CD4-positive, alpha-beta memory T cell (primary cell): ENCODE measurements at places on chromosomes 2 and 18. TPM values are rescaled to one million over a fixed set of nuclear protein-coding genes. Genes with fewer than 3 reads are reported as not detected.

RHBDD1 gene
- total RNA-seq, result 66.0 TPM

DNA sequence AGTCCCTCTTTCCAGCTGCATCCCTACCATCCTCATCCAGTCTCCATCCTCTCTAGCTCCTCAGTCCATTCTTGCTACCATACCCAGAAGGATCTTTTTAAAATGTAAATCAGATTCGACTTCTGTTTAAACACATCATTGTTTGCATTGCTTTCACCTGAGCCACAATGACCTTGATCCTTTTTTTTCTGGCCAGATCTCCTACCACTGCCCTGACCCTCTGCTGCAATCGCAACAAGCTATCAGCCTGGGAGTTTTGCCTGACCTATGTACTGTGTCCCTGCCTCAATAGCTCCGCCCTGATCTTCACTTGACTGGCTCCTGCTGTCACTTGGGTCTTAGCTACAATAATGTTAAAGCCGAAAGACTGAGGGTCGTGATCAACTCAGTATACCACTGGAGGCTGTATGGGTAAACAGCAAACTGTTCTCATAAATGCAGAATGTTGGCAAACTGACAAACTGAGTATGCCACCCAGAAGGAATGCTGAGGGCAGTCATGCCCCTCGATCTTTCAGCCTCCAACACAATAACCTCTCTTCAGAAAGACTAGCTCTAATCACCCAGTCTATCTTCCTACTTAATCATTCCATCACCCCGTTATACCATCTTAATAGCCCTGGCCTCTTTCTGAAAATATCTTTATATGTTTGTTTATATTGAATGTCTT lies 2.6 kb upstream of the RBM43 start:
- H3K27ac ChIP-seq, result no peak overlapping the region
- H3K4me1 ChIP-seq, result peaks cover 20% of the 10 kb centered on the region
- no peak overlapping the region for H3K4me3 ChIP-seq

- no peaks in the 10 kb centered on the region for H3K36me3 ChIP-seq
- H3K27me3 ChIP-seq, result no peaks in the 10 kb centered on the region
- DNase-seq, result no peak
- no peaks in the 10 kb centered on the region for H3K4me1 ChIP-seq
- no peak overlapping the region for H3K27ac ChIP-seq
- H3K4me3 ChIP-seq, result no peak overlapping the region
These were observed 97.1 kb upstream of the TNP1 start for GRCh38 chr2:216956820-216957493.

GRCh38 chr2:98588880-98589431 lies 19.4 kb downstream of the COA5 start:
- H3K36me3 ChIP-seq, result peaks cover 64% of the 10 kb centered on the region
- H3K4me1 ChIP-seq, result no peaks in the 10 kb centered on the region
- no peak overlapping the region for H3K4me3 ChIP-seq
- no peaks in the 10 kb centered on the region for H3K27me3 ChIP-seq
- no peak overlapping the region for H3K27ac ChIP-seq

GRCh38 chr2:143649226-143649740 lies 520.1 kb downstream of the ARHGAP15 start:
- DNase-seq, result no peak
- H3K36me3 ChIP-seq, result no peaks in the 10 kb centered on the region
- H3K27ac ChIP-seq, result no peak overlapping the region
- no peaks in the 10 kb centered on the region for H3K27me3 ChIP-seq
- H3K4me3 ChIP-seq, result no peak overlapping the region
- H3K4me1 ChIP-seq, result peaks cover 8% of the 10 kb centered on the region

GRCh38 chr2:119327431-119327830 lies 39.2 kb downstream of the C2orf76 start:
- no peaks in the 10 kb centered on the region for H3K4me1 ChIP-seq
- H3K27me3 ChIP-seq, result no peaks in the 10 kb centered on the region
- no peak overlapping the region for H3K4me3 ChIP-seq
- no peak overlapping the region for H3K27ac ChIP-seq

GRCh38 chr2:144454466-144455287 lies 65.2 kb downstream of the ZEB2 start:
- H3K27me3 ChIP-seq, result no peaks in the 10 kb centered on the region
- no peaks in the 10 kb centered on the region for H3K36me3 ChIP-seq
- no peak overlapping the region for H3K27ac ChIP-seq
- no peak for DNase-seq
- H3K4me3 ChIP-seq, result no peak overlapping the region

GRCh38 chr18:43279015-43279744 lies 1.9 kb upstream of the SYT4 start:
- H3K4me1 ChIP-seq, result no peaks in the 10 kb centered on the region
- H3K27me3 ChIP-seq, result no peaks in the 10 kb centered on the region
- no peak for DNase-seq
- H3K36me3 ChIP-seq, result no peaks in the 10 kb centered on the region
- no peak overlapping the region for H3K27ac ChIP-seq
- no peak overlapping the region for H3K4me3 ChIP-seq

CXCR1 gene
- not detected for total RNA-seq

PJVK gene
- total RNA-seq, result 4.1 TPM

GRCh38 chr18:48325115-48325665 lies 84.0 kb downstream of the ZBTB7C start:
- H3K4me1 ChIP-seq, result no peaks in the 10 kb centered on the region
- H3K4me3 ChIP-seq, result no peak overlapping the region
- no peak overlapping the region for H3K27ac ChIP-seq
- DNase-seq, result no peak
- no peaks in the 10 kb centered on the region for H3K36me3 ChIP-seq
- H3K27me3 ChIP-seq, result no peaks in the 10 kb centered on the region

TUBA3E gene
- not detected for total RNA-seq

IHH gene
- not detected for total RNA-seq

MTERF4 gene
- total RNA-seq, result 204 TPM

DNA sequence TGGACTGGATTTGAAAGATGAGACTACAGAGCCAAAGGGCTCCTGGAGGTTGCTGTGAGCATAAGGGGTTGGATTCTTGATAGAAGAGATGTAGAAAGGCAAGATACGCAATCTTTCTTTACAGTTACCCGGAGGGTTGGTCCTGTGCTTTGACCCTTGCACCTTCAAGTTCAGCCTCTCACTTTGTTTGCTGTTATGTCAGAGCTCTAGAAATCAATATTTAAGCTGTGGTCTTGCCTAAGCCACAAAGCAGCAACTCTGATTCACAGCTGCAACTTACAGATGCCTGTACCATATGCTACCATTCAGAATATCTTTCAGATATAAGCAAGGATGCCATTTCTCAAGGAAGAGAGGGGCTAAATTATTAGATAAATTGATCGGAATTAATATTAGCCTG lies 943.1 kb upstream of the LRRTM1 start:
- DNase-seq, result no peak
- H3K4me3 ChIP-seq, result no peak overlapping the region
- H3K4me1 ChIP-seq, result no peaks in the 10 kb centered on the region
- no peak overlapping the region for H3K27ac ChIP-seq
- H3K36me3 ChIP-seq, result no peaks in the 10 kb centered on the region

NDC80 gene
- 6.2 TPM for total RNA-seq

- H3K4me3 ChIP-seq, result no peak overlapping the region
- DNase-seq, result no peak
- no peaks in the 10 kb centered on the region for H3K4me1 ChIP-seq
These were observed 5.0 kb upstream of the ESPNL start for GRCh38 chr2:238095143-238095542.

MC5R gene
- not detected for total RNA-seq

- H3K36me3 ChIP-seq, result no peaks in the 10 kb centered on the region
- H3K27ac ChIP-seq, result no peak overlapping the region
- peaks cover 10% of the 10 kb centered on the region for H3K4me1 ChIP-seq
- no peaks in the 10 kb centered on the region for H3K27me3 ChIP-seq
These were observed 44.7 kb downstream of the PSD4 start for GRCh38 chr2:113218283-113219091.

ACVR1C gene
- total RNA-seq, result 6.9 TPM

DNA sequence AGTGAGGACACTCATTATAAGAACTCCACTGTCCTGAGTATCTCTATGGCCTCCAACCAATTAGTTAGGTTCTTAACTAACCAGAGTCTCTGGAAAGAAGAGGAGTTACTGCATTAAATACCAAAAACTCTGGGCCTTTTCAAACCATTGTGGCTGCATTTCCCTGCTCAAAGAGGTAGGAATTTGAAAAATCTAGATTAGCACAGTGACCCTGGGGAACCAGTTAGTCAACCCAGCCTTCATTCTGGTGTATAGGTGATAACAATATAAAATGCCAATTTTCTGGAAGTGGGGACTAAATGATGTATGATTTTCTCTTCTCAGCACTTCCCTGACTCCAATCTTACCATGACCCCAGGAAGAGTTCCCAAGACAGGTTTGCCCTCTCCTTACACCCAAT lies 287.8 kb upstream of the SETBP1 start:
- H3K27ac ChIP-seq, result no peak overlapping the region
- no peaks in the 10 kb centered on the region for H3K27me3 ChIP-seq
- H3K4me1 ChIP-seq, result no peaks in the 10 kb centered on the region
- H3K36me3 ChIP-seq, result no peaks in the 10 kb centered on the region
- H3K4me3 ChIP-seq, result no peak overlapping the region

DNA sequence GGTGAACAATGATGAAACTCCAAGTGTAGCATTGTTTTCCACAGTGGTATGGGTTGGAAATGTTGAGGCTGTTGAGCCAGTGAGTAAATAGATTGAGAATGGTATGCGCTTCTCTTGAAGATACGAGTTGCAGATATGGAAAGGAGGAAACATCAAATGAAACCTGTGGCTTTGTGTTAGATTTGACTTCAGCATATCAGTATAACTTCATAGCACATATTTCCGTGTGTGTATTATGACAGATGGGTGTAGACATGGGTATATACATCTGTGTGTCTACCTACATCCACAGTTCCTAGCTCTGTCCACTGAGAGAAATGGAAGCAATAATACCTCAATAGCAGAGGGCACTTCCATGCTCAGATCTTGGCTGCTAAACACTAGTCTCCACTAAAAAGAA lies 8.0 kb downstream of the SNED1 start:
- H3K27me3 ChIP-seq, result no peaks in the 10 kb centered on the region
- H3K36me3 ChIP-seq, result no peaks in the 10 kb centered on the region
- H3K4me3 ChIP-seq, result no peak overlapping the region
- peaks cover 17% of the 10 kb centered on the region for H3K4me1 ChIP-seq

- H3K4me1 ChIP-seq, result peaks cover 8% of the 10 kb centered on the region
- DNase-seq, result no peak
- H3K4me3 ChIP-seq, result no peak overlapping the region
- no peaks in the 10 kb centered on the region for H3K27me3 ChIP-seq
- H3K27ac ChIP-seq, result no peak overlapping the region
These were observed 27.7 kb downstream of the DOK1 start for GRCh38 chr2:74582184-74582583.

GRCh38 chr18:45245091-45245511 lies 370.2 kb upstream of the SLC14A2 start:
- H3K4me3 ChIP-seq, result no peak overlapping the region
- no peak overlapping the region for H3K27ac ChIP-seq
- DNase-seq, result no peak

SP5 gene
- not detected for total RNA-seq

GRCh38 chr2:238851026-238851425 lies 3.1 kb downstream of the TWIST2 start:
- no peak overlapping the region for H3K27ac ChIP-seq
- no peak for DNase-seq
- no peak overlapping the region for H3K4me3 ChIP-seq
- H3K36me3 ChIP-seq, result no peaks in the 10 kb centered on the region

- no peak overlapping the region for H3K27ac ChIP-seq
- no peaks in the 10 kb centered on the region for H3K27me3 ChIP-seq
- H3K36me3 ChIP-seq, result no peaks in the 10 kb centered on the region
These were observed 22.4 kb downstream of the FBLN7 start for GRCh38 chr2:112160283-112161250.

- H3K4me1 ChIP-seq, result peaks cover 41% of the 10 kb centered on the region
- no peaks in the 10 kb centered on the region for H3K27me3 ChIP-seq
- H3K4me3 ChIP-seq, result peak overlapping the region; percentile 86
- H3K36me3 ChIP-seq, result peaks cover 15% of the 10 kb centered on the region
- peak overlapping the region; percentile 76 for H3K27ac ChIP-seq
- DNase-seq, result no peak
These were observed 2.0 kb downstream of the VAMP8 start for GRCh38 chr2:85579266-85579935.

- DNase-seq, result no peak
- no peaks in the 10 kb centered on the region for H3K36me3 ChIP-seq
- no peak overlapping the region for H3K27ac ChIP-seq
- no peaks in the 10 kb centered on the region for H3K27me3 ChIP-seq
- no peaks in the 10 kb centered on the region for H3K4me1 ChIP-seq
These were observed 32.8 kb upstream of the B3GNT7 start for GRCh38 chr2:231362555-231363184.

SERPINB3 gene
- not detected for total RNA-seq

DNA sequence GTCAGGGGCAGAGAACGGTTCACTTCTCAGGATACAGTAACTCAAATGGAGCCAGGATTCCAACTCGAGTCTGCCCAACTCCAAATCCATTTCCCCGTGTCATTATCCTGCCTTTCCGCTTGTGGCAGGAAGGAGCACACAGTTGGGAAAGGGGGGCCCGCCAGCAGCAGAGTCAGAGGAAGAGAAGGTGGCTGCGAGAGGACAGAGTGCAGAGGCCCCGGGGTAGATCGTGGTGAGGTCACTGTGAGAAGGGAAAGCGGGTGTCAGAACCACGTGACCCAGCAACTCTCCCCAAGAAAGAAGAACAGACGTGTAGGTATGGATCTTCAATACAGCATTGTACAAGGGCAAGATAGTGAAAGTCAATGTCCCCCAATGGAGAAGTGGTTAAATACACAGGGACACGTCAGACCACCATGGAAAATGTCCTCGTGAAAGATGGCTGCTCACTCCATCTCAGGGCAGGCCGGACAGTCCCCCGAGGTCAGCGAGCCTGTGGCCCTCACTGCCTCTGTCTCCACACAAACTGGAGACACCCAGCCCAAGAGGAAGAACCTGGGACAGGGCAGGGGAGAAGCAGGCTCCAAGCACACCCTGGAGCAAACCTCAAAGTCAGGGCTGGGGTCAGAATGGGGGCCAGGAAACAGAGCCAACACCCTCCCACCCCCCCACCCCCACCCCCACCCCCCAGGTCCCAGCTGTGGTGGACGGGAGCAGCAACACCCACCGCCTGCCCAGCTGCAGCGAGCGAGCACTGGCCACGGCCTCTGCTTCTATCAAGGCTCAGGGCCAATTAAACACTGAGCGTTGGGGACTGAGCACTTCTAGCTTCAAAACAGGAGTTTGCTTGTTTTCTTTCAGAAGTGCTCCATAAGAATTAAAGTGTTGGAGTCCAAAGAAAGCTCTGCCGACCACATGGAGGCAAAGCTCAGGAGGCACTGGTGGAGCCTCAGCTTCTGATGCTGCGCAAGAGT lies 92.7 kb downstream of the EIPR1 start:
- no peaks in the 10 kb centered on the region for H3K27me3 ChIP-seq
- no peaks in the 10 kb centered on the region for H3K36me3 ChIP-seq
- no peak for DNase-seq
- H3K27ac ChIP-seq, result no peak overlapping the region
- H3K4me3 ChIP-seq, result no peak overlapping the region

TTR gene
- total RNA-seq, result not detected

- DNase-seq, result no peak
- no peak overlapping the region for H3K27ac ChIP-seq
- H3K4me1 ChIP-seq, result no peaks in the 10 kb centered on the region
- H3K36me3 ChIP-seq, result peaks cover 40% of the 10 kb centered on the region
- H3K4me3 ChIP-seq, result no peak overlapping the region
- H3K27me3 ChIP-seq, result no peaks in the 10 kb centered on the region
These were observed 47.4 kb downstream of the DNAJC10 start for GRCh38 chr2:182763311-182763912.

TNFRSF11A gene
- total RNA-seq, result 1.3 TPM

CFC1 gene
- total RNA-seq, result not detected

GRCh38 chr18:50079571-50080295 lies 115.2 kb downstream of the MYO5B start:
- no peak overlapping the region for H3K27ac ChIP-seq
- no peak overlapping the region for H3K4me3 ChIP-seq
- H3K4me1 ChIP-seq, result peaks cover 9% of the 10 kb centered on the region
- H3K27me3 ChIP-seq, result no peaks in the 10 kb centered on the region
- DNase-seq, result no peak

LHCGR gene
- total RNA-seq, result not detected
